CD4-positive, alpha-beta T cell treated with Interleukin-2 at 100 ng/mL for 4 hours (primary cell): ENCODE measurements at places on chromosomes 13 and 19.
A peak's percentile ranks its signal among the peaks of the same experiment; 100 is the strongest.

DNA sequence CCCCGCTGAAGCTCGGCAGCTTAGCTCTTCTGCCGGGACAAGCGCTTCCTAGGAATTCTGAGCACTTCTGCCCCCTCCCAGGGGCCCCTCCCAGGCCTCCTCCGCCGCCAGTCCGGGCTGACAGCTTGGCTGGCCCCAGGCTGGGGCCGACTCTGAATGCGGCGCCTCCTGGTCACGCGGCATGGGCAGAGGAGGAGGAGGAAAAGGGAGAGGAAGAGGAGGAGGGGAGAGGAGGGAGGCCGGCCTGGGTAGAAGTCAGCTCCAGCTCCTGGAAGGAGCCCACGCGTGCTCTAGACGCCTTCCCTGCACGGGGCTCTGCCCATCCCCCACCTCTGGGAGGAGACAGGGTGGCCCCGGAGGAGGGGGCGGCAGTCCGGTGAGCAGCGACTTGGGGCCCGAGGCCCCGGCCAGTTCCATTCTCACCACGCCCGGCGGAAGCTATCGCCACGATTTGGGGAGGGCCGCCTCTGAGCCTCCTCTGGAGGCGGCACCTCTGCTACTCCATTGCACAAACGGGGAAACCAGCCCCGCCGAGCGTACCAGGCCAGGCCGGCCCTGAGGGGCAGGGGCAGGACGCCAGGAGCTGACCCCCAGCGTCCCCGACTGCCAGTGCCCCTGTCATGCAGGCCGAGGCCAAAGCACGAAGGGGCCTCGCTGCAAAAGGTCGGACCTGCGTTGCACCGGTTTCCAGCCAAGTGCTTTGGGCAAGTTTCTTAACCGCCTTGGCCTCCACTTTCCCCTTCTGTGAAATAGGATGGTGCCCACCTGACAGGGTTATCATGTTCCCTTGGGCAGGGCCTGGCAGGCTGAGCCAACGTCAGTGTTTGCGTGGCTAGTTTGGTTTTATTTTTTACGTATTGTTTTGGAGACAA is 31.6 kb downstream of the CCNE1 start:
- no peak for DNase-seq

DNA sequence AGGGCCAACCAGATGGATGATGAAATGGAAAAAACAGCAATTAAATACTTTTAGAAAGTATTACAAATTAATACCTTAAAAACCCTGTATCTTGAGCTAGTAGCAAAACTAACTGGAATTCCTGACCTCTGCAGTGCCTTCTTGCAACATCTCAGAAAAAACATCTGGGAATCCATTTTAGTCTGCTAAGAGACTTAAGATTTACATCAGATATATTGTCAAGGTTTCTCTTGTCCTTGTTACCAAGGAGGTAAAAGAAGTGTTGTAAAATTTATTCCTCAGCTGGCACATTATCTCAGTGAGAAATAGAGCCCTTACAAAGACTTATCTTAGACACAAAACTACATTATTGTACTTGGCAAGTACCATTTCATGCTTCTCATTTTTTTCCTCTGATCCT is 18.5 kb downstream of the KCNRG start:
- no peak for DNase-seq

GRCh38 chr19:33374236-33374714 is 766 bp downstream of the CEBPG start:
- DNase-seq, result no peak

- DNase-seq, result no peak
Observed at GRCh38 chr13:36086117-36086516, 45.1 kb downstream of the DCLK1 start.

- DNase-seq, result no peak
Observed at GRCh38 chr13:27370305-27370872, 54.0 kb upstream of the GTF3A start.

- no peak for DNase-seq
Observed at GRCh38 chr13:98083936-98084335, 59.0 kb upstream of the FARP1 start.

DNA sequence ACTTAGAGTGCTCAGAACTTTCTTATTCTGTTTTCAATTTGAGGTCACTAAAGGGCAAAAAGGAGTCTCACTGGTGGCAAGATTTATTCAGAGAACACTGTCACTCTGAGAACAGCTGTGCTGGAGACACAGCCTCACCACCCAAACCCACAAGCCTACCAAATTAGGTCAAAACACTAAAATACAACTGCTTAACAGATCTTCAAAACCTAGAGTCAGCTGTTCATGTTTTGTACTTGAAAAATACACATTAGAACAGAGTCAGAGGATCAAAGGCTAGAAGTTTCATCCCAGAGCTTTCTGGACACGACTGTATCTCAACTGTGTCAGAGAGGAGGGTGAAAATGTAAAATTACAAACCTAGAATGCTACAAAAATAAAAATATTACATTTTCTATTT is 89.3 kb downstream of the MIPEP start:
- DNase-seq, result peak; percentile 31

DNA sequence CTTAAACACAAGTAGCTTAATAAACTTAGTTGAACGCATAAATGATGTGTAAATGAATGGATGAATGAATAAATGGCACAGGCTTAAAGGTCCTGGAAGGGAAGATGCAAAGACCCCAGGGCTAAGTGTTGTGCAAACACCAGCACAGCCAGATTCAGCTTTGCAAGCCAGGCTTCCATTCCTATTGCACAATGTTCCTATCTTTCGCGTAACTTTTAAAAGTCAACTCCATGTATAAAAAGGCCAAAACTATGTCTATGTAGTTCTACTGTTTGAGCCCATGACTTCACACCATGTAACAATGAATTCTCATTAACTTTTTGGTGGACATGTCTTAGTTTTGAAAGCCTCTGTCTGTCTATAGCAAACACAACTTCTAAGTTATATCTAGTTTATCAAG is 226.0 kb downstream of the NALCN start:
- no peak for DNase-seq

GRCh38 chr13:39315796-39316195 is 277.5 kb downstream of the NHLRC3 start:
- no peak for DNase-seq

DNA sequence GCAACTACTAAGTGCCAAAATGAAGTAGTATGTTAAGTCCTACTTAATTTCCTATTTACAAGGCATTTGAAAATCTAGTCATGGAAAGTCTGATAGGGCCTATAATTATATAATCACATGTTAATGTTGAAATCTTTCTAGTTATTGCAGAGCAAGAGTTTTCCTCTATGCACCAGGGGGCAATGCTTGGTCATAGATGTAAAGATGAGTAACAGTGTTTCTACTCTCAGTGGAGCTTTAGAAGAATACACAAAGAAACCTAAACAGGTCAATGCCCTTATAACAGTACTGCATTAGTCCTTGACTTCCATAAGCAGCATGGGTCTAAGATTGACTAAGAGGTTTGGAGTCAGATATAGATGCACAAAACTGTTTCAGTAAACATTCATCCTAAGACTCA is 218.7 kb downstream of the KCTD12 start:
- peak; percentile 2 for DNase-seq

DNA sequence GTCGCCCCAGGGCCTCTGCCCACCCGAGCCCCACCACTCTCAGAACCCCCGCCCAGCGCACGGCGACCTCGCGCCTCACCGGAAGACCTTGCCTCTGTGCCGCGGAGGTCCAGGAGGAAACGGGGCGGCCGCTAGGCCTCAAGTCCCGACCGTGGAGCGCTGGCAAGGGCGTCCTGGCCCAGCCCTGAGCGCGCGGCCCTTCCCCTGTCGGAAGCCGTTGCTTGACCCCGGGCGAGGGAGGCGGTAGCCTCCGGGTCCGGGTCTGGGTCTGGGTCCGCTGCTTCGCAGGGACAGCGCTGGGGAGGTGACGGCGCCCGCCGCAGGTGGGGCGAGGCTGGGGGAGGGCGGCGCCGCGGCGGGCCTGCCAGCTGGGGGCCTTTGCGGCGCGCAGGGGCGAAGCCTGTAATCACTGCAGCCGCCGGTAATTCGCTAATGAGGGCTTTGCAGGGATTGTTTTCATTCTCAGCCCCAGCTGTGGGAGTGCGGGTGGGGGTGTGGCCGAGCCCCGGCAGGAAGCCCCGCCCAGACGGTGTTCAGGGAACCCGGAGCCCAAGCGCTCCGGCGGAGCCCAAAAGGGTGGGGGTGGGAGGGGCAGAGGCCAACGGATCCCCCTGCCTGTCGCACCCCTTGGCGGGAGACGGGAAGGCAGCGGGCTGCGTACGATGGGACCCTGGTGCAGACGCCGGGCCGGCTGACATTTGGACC is 8.6 kb downstream of the C19orf25 start:
- peak; percentile 74 for DNase-seq

DNA sequence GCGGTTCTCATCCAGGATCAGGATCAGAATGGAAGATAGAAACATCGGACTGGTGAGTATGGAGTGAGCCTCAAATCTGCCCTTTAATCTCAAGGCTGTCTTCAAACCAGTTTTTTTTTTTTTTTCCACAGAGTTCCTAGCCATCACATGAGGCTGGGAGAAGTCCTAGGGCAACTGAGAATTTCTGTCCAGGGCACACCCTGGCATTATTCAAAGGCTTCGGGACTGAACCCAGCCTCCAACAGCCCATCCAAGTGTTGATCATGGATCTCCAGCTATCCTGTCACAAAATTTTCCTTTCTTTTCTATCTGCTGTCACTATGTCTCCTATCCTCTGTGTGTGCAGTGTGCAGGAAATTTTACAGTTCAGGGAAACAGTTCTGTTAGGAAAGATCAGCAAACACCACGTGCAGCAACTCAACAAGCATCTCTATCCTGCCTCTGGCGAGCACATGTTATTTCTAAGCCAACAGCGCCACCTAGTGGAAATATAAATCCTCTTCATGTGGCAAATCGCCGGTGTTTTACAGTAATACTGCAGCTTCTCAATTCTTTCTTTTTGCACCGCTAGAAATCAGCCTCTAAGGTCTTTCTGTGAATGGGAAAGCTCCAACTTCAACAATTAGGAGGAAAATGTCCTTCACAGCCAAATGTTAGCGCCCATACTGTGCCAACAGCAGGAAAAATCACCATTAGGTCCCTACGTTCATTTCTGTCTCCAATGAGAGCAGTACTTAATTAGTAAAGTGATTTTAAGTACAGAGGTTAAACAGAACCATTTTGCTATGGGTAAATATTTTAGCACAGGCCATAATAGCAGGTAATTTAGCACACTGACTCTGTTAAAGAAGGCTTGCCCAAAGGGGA is 21.4 kb upstream of the ZNF181 start:
- DNase-seq, result peak; percentile 81

DNA sequence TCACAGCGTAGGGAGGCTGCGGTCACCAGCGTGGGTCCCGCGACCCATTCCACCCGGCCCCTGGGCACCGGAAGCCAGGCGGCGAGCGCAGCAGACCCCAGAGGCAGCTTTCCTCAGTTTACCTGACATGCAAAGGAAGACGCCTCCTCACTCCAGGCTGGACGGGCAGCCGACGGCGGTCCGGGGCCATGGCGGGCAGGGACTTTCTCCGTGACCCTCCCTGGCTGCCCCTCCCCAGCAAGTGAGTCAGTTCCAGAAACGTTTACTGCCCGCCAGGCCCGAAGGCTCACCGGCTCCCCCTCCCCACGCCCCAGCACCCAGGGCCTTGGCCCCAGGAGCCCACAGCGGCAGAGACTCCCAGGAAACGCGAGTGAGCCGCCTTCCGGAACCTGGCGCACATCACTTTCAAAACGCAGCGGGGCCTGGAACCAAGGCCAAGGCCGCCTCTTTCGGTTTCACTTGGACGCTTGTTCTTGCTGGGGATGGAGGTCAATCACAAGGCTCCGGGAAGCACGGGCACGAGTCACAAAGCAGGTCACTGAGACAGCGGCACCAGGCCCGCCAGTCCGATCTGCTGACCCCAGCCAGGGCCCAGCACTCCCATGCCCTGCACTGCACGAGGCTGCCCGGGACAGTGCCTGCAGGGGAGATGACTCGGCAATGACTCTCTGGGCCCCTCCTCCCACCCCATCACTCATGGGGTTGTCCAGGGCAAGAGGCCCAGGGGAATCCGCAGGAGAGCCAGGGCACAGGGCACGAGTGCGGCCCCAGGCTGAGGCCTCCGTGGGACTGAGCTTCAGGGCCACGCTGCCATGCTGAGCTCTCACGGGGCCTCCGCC is 5.3 kb downstream of the SBNO2 start:
- DNase-seq, result no peak

DNA sequence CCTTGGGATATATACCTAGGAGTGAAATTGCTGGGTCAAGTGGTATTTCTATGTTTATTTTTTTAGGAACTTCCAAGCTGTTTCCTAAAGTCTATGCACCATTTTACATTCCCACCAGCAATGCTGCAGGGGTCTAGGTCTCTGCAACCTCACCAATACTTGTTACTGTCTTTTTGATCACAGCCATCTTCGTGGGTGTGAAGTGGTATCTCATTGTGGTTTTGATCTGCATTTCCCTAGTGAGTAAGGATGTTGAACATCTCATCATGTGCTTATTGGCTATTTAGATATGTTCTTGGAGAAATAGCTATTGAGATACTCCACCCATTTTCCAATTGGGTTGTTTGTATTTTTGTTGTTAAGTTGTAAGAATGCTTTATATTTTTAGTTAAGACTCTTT is 2.7 kb downstream of the OR10H2 start:
- DNase-seq, result no peak

DNA sequence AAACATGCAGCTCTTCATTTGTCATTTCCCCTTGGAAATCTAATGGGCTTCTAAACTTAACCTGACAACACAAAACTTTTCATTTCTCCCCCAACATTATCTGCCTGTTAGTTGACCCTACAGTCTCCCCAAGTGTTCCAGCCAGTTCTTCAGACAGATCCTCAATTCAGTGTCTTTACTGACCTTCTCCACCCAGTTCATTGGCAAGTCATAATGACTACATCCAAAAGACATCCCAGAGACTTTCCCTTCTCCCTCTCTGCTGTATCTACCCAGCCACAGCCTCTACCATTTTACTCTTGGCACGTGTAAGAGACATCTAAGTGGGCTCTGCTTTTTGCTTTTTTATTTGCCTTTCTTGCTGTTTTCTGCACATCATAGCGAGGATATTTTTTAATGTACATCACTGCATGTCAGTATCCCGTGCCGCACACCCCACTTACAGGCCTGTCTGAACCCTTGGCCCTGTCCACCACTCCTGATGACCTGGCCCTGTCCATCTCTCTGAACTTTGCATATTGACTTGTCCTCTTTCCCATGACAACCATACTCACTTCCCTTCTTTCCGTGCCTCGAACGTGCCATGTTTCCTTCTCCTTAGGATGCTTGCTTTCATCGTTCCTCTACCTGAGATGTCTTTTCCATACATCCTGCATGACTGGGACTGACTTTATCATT is 391.9 kb downstream of the IRS2 start:
- DNase-seq, result no peak

DNA sequence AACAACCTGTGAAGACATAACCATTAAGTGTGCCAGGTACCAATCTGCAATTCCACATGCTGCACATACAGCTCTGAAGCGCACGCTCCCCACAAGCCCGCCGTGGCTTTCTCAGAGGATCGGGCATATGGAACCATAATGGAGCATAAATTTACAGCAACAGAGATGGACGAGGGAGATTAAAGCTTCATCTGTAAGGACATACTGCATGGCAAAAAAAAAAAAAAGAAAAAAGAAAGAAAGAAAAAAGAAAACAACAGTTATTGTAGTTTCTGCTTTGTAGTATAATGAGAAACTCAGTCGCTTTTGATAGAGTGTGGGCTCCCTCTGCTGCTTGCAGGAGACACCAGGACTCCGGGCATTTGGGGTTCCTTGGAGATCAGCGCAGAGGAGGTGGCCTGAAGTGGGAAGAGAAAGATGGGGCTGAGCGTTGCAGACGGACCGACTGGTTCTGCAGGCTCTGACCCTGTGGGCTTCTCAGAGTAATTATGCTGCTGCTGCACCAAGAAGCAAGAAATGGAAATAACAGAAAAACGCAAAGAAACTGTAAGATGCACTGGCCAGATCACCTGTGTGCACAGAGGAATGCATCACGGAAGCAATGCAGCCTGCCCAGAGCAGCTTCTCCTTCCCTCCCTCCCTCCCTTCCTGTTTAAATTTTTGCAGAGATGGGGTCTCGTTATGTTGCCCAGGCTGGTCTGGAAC is 10.8 kb upstream of the PDCD5 start:
- peak; percentile 54 for DNase-seq
